ENCODE measurements at places on chromosomes 12 and 14. TPM values are rescaled to one million over a fixed set of nuclear protein-coding genes. Genes with fewer than 3 reads are reported as not detected.

GRCh38 chr12:106417926-106418910 is 60.7 kb downstream of the POLR3B start:
- DNase-seq, result no peak

- DNase-seq, result no peak
Observed at GRCh38 chr12:20865873-20866272, 55.4 kb downstream of the SLCO1B3 start.

- peak; percentile 91 for DNase-seq
Observed at GRCh38 chr12:6764011-6764828, 1.9 kb upstream of the PTMS start.

DNA sequence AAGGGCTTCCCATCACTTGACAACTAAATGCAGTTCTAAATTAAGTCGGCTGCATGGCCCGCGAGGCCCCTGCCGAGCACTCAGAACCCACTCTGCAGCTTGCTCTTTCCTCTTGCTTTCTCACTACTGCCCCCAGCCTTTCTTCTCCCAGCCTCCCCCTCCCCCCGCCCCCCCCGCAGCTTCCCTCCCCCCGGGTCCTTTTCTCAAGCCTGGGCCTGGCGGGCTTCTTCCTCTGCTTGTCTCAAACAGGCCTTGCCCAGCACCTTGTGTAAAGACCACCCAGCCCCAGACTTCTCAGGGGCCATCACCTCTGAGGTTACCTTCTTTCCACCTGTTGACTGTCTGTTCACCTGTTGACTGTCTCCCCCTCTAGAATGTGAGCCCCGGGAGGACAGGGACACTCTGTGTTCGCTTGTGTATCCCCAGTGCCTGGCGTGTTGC is 1.1 kb downstream of the CYP46A1 start:
- DNase-seq, result no peak

GRCh38 chr14:77613201-77613600 is 3.2 kb downstream of the SPTLC2 start:
- DNase-seq, result no peak

DNA sequence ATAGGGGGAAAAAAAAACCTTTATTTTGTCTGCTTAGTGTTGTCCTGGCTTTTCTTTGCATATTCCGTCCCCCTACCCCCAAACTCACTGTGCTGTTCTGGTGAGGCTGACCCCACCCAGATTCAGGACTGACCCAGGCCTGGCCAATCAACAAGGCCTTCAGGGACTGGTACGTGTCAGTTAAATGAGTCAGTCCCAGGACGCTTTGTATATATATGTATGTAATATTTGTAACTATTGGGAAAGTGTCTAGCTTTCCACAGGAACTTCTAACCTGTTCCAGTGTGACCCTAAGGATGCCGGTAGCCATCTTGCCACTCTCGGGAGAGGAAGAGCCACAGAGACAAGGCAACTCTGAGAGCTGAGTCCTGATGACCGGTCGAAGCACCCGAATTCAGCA is 107.4 kb downstream of the VCPKMT start:
- no peak for DNase-seq

- peak; percentile 0 for DNase-seq
Observed at GRCh38 chr12:45658020-45658419, 71.5 kb upstream of the ARID2 start.

DNA sequence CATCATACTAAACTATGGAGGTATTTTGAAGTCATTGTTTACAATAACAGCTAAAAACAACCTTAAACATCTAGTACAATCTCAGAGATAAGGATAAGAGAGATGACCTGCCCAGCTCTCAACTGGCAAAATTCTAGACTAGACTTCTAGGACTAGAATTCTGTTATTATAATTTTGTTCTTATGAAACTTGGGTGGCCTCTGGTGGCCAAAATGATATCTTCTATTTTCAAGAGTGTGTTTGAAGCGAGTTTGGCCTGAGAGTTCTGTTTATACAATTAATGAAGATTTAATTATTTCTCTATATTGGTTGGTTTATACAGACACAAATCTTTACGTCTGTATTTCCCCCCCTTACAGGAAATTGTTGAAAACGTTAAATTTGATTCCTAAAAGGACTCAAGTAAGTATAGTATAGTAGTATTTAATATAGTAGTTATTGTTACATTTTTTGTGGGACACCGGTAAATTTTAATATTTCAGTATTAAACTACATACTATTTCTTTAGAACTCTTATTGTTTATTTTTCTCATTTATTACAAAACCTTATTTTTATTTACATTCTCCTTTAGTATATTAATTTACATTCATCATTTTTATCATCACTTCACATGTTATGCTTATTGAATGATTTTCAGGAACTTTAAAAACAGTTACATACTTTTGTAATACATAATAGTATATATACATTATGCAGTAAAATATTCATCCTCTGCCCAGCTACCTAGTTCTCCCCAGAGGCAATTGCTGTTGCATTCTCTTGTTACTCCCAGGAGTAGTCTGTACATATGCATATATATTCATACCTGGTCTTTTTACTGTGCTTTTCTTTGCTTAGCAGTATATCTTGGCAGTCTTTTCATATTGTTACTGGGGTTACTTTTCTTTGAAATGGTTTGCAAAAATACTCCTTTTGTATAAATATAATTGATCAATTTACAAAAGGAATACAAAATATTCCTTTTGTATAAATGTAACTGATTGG is 6.6 kb downstream of the PPHLN1 start:
- DNase-seq, result peak; percentile 25

The MSI1 gene
- 23.8 TPM for polyA plus RNA-seq

The HOXC11 gene
- 1.4 TPM for polyA plus RNA-seq

The TIMM9 gene
- polyA plus RNA-seq, result 86.1 TPM

The KCNK10 gene
- 0.30 TPM for polyA plus RNA-seq
